ENCODE measurements at places on chromosomes 5 and 9. TPM values are rescaled to one million over a fixed set of nuclear protein-coding genes. Genes with fewer than 3 reads are reported as not detected.

The AK8 gene
- total RNA-seq: 0.18 TPM

The PCDHB13 gene
- total RNA-seq: not detected

The GKAP1 gene
- total RNA-seq: 4.0 TPM

The SLC12A2 gene
- total RNA-seq: 17.4 TPM

The HTR1A gene
- not detected for total RNA-seq

The CCDC187 gene
- 0.18 TPM for total RNA-seq

The TMEM252 gene
- not detected for total RNA-seq

The BARHL1 gene
- not detected for total RNA-seq

The GRIA1 gene
- total RNA-seq: not detected

The KIF4B gene
- total RNA-seq: not detected

The LCP2 gene
- 376 TPM for total RNA-seq

The PCDHA10 gene
- total RNA-seq: not detected

The ENHO gene
- 0.34 TPM for total RNA-seq

The SPRY4 gene
- 0.40 TPM for total RNA-seq

The PCDHB9 gene
- total RNA-seq: 0.15 TPM

The CARTPT gene
- not detected for total RNA-seq

The SLC6A7 gene
- total RNA-seq: not detected

The PPP3R2 gene
- not detected for total RNA-seq

The GGTA1 gene
- 0.23 TPM for total RNA-seq

The MARVELD2 gene
- not detected for total RNA-seq

The AGXT2 gene
- not detected for total RNA-seq

The OXCT1 gene
- 18.0 TPM for total RNA-seq

The SLC34A1 gene
- total RNA-seq: 0.50 TPM

The SWI5 gene
- total RNA-seq: 8.4 TPM

The PCDHA6 gene
- total RNA-seq: not detected

The CYFIP2 gene
- total RNA-seq: 532 TPM

The GPR150 gene
- 0.89 TPM for total RNA-seq

The PCDHGB5 gene
- 4.2 TPM for total RNA-seq

The TNFSF15 gene
- total RNA-seq: not detected

The UGT3A2 gene
- total RNA-seq: not detected

The C7 gene
- not detected for total RNA-seq

The FCN2 gene
- not detected for total RNA-seq

The CNTNAP3 gene
- 0.20 TPM for total RNA-seq
